Trophoblast cell (in vitro differentiated cells and primary cell): ENCODE measurements at places on chromosomes 6 and 20.

GRCh38 chr6:97032955-97033354, 108.4 kb downstream of the KLHL32 start:
- DNase-seq, result no peak

DNA sequence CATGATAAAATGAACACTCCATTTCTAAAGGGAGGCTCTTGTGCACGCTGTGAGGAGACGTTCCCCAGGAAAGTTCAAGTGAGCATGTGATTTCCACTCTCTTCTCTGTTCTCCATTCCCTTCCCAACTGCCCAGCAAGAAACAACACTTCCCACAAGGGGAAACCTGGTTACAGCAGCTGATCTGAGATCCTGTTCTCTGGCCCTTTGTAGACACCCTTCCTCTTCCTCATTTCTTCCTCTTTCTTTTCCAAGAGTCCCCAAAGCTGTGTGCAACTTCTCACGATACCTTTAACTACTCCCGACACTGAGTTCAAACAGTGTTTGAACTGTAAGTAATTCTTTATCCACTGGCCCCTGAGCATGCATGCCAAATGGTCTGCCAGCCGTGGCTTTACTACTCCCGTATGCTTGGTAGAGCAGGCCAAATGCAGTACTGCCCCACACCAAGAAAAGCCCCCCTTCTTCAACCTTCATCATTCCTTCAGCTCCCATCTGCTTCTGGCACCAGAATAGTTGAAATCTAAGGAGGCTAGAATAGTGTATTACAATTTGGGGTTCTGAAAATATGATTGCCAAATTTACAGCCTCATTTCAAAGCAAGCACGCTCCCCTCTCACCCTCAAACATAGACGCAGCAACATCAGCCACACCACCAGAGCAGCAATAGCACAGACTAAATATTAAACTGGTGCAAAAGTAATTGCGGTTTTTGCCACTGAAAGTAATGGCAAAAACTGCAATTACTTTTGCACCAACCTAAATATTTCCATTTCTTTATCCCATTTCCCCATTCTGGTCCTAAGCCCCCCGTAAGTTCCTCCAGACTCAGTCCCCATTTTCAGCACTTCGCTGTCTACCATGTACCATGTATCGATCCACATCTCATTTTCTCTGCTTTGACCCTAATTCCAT, 4.3 kb downstream of the HLA-DMB start:
- no peak for DNase-seq

DNA sequence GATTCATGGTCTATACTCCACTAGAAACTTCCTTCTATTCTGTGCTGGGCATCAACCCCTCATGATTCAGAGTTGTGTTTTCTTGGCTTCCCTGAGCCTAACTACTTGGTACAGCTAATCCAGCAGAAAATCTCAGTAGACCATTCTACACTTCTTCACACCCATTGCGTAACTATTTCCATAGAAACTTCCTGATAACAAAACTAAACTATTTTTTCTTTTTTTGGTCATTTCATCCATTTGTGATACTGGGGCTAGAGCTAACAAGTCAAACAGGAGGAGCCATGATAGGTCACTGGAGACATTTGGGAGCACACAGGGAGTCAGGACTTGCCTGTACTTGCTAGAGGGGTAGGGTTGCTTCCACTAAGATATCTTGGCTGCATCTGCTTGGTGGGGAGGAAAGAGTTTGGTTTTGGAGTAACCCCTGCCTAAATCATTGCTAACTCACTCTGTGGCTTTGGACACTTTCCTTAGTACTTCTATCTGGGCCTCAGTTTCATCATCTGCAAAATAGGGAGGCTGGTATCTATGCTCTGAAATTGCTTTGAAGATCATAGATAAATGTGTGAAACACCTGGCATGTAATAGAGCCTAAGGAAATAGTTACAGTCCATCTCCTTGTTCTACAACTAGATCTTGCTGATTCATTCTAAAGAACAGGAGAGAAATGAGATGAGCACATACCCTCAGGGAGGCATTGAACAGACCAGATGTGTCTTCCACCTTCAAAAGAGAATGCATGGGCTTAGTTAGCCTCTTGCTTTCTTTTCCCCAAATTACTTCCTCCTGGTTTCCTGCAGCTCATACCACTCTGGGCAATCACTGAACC, 127.9 kb upstream of the ADGRF1 start:
- peak; percentile 68 for DNase-seq

DNA sequence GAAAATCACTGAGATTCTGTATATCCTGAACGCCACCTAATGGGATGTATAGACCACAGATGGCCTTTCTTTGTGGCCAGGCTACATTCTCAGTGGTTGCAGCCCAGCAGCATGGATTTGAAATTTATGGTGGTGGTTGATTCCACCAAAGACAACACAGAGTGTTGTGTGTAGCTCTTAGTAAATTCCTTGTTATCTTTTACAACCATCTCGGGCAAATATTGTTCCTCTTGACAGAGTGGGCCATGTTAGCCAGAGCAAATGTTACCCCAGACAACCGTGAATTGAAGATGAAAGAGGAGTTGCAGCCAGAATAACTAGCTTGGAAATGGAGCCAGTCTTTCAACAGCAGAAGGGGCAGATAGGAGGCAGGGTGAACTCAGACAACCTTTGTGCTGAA, 39.5 kb downstream of the SLC24A3 start:
- DNase-seq, result no peak

DNA sequence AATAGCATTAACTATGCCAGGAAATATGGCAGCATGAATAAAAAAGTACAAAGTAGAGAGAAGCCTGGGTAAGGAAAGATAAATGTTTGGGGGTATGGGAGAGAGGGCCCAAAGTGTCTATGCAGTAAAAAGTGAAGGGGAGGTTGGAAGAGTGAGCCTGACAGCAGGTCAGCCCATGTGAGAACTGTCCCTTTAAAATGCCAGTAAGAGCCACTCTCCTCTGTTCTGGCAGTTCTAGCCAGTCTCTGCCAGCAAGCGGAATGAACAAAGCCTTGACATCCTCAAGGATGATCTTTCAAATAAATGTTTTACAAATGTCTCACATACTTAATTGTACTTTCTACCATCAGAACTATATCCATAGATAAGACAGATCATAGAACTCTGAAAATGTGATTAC, 164.5 kb downstream of the DST start:
- DNase-seq, result no peak

DNA sequence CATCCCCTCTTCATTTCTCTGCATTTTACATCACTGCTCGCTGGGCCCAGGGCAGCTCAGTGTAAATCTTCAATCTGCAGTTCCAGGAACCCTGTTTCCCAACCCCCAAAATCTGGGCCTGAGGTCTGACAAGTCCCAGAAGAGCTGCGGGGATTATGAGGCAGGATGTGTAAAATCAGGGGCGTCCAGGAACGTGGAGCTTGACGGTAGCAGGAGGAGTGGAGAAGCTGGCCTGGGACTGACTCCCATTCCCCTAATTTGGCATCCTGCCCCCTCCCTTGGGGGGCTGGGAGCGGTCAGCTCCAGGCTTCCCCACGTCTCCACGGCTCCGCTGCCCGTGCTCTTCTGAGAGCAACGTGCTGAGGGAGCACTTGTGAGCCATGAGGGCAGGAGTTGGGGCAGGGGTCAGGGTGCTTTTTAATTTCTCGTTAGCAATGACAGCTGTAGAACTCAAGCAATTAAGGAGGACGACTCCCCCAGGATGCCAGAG, 23.4 kb upstream of the VEGFA start:
- no peak for DNase-seq

DNA sequence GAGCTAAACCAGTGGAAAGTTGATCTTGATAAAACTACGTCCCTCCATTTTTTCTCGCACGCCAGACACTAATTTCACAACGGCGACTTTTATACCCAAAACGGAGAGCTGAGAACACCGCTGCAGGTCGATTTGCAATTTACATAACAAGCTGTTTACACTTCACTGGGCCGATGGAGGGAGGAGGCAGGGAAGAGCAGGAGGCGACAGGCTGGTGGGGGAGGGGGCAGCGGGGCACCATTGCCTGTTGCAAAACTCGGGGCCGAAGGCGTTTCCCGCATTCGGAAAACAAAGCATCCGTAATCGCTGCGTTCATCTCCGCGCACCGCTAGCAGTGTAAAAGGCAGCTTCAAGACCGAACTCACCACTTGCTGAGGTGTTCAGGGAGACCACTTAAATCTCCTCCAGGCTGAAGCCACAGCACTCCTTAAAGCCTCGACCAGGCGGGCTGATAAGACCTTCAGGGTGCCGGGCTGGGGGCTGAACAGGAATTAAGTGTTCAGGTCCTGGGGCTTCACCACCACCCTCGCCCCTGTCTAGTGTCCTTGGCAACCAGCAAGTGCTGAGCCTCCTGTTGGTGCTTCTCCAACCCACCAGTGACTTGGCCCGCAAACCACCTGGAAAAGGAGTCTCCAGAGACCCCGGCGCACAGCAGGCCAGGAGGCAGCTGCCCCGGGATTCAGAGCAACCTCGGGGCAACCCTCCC, 2.0 kb upstream of the FOXC1 start:
- DNase-seq, result peak; percentile 89

GRCh38 chr6:97850458-97851212, 567.6 kb upstream of the MMS22L start:
- DNase-seq, result no peak

DNA sequence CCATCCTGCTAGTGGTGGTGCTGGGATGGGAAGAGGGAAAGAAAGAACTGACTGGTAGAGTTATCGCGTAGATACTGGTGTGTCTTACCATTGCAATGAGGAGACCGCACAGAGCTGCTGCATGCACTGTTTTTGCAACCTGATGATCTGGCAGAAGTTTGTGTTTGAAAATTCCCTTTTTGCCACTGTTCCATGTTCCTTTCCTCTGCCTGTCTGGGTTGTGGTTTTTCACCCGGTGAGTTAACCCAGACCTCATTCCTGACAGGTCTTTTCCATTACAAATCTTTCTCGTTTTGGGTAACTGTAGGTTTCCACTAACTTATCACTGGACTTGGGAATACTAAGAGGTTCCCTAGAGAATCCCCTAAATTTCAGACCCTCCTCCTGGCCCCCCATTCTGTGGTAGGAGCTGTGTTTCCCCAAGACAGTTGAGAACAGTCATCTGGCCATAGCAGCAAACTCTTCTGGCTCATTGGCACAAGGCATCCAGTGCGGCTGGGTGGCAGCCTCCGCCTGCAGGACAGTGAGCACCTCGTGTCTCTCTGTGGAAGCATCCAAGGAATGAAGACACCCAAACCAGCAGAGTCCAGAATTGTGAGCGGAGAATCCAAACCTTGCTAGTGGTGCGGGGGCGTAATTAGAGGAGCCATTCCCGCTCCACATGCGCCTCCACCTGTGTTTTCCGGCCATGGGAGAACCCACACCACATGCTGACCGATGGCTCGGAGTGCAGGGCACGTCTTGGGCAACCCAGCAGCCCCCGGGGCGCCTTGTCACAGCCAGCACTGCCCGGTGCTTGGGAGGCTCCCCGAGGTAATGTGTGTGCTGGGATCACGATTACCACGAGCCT, 32.8 kb downstream of the ERMARD start:
- peak; percentile 39 for DNase-seq

GRCh38 chr6:100115407-100116101, 121.5 kb upstream of the MCHR2 start:
- DNase-seq, result no peak

DNA sequence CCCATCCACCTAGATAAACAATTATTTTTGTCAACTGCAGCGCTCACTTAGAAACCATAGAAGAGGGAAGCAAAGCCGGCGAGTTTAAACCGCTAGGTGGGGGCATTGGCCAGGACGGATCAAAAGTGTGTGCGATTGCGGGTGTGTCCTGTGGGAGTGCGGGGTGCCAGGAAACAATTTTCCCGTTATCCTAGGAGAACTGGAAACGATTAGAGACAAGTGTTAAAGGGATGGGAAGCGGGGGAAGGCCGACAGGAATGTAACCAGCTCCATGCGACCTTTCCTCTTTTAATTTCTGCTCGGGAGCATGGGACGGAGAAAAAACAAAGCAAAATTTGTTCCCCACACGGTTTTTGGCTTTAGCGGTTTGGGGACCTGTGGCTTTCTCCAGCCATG, 2.8 kb upstream of the HTR1B start:
- DNase-seq, result no peak

DNA sequence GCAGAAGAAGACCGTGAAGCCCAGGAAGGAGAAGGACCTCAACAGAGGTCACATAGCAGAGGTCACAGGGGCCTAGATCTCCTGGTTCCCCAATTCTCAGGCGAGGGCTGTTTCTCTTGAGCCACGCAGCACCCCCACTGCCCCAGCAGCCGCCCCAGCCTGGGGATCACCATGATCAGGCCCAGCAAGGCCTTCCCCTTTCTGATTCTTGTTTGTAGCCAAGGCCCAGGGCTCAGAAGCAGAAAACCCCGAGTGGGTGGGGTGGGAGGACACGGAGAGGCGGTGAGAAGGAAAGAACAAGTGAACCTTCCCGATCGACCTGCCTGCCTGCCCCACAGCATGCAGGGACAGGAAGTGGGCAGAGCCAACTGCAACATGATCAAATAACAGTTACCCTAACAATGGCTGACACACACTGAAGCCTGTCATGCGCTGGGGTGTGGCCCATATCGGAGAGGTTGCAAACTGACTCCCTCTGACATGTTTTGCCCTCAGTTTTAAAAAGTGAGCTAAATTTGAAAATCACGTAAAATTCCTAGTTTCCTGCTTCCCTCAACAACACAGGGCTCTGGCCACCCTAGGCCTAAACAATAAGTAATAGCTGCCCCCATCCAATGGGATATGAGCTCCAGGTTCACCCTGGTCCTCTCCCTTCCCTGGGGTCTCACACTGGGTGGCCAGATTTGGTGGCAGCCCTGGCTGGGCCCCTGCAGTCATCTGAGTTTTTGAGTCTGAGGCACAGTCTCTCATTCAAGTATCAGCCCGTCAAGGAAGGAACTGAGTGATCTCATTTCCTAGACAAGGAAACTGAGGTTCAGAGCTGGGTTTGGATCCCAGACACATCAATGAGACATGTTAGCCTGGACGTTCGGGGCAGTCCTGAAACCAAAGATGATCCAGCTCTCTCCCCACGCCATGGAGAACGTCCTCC, 6.5 kb downstream of the PEDS1 start:
- DNase-seq, result no peak

- DNase-seq, result no peak
These were observed 32.6 kb downstream of the MYT1 start for GRCh38 chr20:64196847-64197306.

GRCh38 chr6:21941926-21942325, 348.4 kb downstream of the SOX4 start:
- DNase-seq, result peak; percentile 34

GRCh38 chr6:92196325-92196724, 1223.0 kb downstream of the EPHA7 start:
- DNase-seq, result no peak

DNA sequence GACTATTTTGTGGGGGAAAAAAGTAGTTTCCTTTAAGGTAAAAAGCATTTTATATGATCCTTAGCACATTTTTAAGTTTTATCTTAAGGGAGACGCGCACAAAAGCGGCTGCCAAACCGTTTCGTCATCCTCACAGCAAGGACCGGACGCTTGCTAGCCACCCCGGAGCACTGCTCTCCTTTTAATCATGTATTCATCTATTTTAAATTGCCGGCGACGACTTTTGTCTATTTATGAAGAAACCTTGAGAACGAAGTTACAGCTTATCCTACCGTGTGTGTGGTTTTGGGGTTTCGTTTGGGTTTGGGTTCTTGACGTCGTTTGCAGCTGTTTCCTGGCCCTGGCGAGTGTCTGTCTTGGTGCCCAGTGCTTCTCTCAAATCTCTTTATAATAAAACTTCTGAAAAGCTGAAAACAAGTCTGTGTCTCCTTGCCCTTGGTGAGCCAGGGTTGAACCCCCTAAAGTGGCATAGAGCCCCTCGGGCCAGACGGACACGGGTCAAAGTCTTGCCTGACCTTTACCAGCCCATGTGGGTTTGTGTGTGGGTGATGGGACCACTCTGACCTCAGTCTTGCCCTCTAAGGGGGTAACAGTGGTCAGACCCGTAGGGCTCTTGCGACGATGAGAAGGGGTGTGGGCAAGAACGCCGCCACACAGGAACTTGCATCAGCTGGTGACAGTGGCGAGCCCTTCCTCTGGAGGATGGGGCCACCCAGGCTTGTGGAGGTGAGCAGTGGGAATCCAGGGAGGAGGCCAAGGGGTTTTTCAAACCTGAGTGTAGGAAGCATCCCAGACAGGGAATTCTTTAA, 117.6 kb downstream of the JPH2 start:
- no peak for DNase-seq
